AML-193 (cell line): ENCODE measurements at places on chromosomes 4 and X.

DNA sequence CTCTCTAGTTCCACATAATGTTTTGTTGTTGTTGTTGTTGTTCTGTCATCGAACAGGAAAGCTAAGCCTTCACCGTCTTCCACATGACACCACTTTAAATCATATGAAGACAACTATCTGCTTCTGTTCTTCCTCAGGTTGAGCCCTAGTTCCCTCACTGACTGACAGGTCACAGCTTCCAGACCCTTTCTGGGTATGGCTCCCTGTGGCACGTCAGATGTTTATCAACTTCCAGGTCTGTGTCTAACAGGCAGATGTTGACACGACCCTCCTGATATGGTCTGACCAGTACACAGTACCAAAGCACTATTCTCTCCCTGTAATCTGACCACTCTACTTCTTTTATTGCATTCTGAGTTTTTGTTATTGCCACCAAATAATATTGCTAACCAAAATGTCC is 51.4 kb downstream of the PRDM5 start:
- DNase-seq, result no peak

- no peak for DNase-seq
Observed at GRCh38 chrX:14027511-14028019, 2.1 kb downstream of the GEMIN8 start.

- DNase-seq, result no peak
Observed at GRCh38 chr4:680928-681645, 6.7 kb downstream of the MYL5 start.

DNA sequence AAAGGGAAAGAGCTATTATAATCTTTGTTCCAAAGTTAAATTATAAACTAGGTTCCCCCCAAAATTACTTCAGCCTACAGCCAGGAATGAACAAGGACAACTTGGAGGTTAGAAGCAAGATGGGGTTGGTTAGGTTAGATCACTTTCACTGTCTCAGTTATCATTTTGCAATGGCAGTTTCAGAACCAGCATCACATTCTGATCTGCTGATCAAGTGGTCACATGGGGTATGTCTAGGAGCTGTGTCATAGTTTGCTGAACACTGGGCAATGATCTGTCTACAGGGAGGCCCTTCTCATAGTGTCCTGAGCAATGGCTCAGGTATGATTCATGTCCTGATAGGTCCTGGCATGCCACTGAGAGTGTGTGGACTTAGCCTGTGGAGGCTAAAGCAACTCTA is 41.6 kb upstream of the XIAP start:
- DNase-seq, result no peak

DNA sequence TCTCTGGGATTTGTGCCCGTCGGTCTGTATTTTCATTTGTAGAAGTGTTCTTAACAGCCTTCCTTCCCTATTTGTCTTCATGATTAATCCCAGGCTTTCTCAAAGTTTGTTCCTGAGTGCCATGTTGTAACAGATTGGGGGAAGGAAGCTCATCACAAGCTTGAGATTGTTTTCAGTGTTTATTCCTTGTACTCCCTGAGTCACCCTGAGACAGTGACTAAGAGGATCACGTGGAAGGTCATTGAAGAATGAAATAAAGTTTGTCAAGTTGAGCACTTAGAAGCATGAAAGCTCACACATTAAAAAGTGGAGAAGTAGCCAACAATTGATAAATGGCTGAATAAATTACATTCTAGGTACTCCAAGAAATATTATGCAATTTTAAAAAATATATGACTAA is 153.5 kb upstream of the FAM241A start:
- DNase-seq, result no peak

- no peak for DNase-seq
Observed at GRCh38 chrX:16484338-16484737, 165.6 kb upstream of the S100G start.

DNA sequence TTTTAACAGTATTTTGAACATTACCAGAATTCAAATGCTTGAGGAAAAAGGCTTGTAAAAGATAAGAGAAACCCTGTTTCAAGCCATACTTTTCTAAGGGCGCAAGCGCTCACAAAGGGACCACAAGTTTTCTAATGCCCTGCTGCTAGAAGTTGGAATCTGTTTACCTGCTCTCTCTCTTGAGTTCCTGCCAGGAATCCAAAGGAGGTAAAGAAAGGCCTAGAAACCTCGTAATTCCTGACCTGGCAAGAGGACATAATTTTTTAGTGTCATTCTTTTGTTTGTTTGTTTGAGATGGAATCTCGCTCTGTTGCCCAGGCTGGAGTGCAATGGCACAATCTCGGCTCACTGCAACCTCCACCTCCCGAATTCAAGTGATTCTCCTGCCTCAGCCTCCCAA is 1.4 kb upstream of the FUNDC1 start:
- DNase-seq, result no peak

- DNase-seq, result no peak
Observed at GRCh38 chr4:141541851-141542250, 94.5 kb upstream of the IL15 start.

GRCh38 chr4:38452009-38452408 is 212.0 kb upstream of the KLF3 start:
- no peak for DNase-seq

- no peak for DNase-seq
Observed at GRCh38 chrX:49054073-49054762, 4.6 kb upstream of the CCDC120 start.

GRCh38 chr4:145865274-145865941 is 73.2 kb downstream of the ZNF827 start:
- no peak for DNase-seq

GRCh38 chr4:36218121-36218520 is 26.2 kb downstream of the ARAP2 start:
- DNase-seq, result peak; percentile 10

GRCh38 chrX:133838761-133839676 is 146.4 kb downstream of the GPC3 start:
- peak; percentile 0 for DNase-seq

- no peak for DNase-seq
Observed at GRCh38 chrX:2559124-2559523, 58.3 kb upstream of the DHRSX start.

DNA sequence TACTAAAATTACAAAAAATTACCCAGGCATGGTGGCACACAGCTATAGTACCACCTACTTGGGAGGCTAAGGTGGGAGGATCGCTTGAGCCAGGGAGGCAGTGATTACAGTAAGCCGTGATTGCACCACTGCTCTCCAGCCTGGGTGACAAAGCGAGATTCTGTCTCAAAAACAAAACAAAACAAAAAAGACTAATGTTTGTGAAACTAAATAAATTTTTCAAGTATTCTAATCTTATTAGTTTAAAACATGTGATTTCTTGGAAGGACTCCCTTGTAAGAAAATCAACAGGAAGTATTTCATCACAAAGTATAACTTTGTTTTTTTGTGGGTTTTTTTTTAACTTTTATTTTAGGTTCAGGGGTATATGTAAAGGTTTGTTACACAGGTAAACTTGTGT is 89.6 kb downstream of the EGF start:
- DNase-seq, result no peak

DNA sequence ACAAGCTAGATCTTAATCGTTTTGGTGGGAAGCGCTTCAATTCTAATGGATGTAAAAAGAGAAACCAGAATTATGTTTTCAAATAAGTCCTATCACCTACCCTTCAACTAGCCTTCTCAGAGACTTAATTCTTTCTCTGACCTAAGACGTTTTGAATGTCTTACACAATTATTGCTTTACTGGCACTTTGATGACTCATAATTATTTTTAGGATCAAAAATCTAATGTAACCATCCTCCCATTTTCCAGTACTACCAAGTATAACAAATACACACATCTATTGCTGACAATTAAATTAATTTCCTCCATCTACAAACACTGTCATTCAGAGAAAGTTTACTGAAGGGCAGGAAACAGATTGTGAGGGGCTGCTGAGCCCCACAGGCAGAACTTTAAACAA is 108.6 kb downstream of the PPP3CA start:
- DNase-seq, result peak; percentile 46

GRCh38 chr4:8251110-8251883 is 18.3 kb upstream of the HTRA3 start:
- DNase-seq, result no peak

DNA sequence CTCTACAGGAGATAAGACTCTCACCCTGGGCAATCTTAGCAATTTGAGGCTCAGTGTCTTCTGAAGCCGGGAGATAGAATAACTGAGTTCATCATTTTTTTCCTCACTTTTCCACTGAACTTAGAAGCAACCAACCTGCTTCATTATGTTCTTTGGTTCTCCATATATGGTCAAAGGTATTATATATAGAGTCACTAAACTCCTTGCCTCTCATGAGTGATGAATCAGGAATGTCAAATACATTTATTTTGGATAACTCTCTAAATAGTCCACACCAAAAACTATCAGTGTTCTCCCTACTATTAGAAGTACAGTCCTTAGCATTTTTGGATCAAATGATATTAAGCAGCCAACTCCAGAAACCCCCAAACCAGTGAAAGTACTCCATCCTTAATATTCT is 421.5 kb upstream of the EPHA5 start:
- DNase-seq, result no peak

DNA sequence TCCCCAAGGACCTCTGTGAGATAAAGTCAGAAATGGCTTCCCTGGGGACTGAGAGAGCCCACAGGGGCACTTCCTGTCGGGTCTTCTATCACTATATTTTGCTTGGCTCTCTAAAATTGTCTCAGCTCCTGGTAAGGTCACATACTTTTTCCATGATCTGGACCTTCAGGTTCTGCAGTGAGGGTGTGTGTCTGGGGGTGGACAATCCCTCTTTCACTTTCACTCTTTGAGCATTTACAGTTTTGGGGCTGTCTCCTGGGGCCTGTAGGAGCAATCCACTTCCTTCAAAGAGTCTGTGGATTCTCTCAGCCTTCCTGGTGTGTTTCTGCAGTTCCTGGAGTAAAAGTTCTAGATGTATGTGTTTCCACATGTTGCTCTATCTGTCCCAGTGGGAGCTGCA is 335.7 kb downstream of the FSTL5 start:
- no peak for DNase-seq

GRCh38 chr4:120589787-120590186 is 332.7 kb downstream of the PRDM5 start:
- no peak for DNase-seq

DNA sequence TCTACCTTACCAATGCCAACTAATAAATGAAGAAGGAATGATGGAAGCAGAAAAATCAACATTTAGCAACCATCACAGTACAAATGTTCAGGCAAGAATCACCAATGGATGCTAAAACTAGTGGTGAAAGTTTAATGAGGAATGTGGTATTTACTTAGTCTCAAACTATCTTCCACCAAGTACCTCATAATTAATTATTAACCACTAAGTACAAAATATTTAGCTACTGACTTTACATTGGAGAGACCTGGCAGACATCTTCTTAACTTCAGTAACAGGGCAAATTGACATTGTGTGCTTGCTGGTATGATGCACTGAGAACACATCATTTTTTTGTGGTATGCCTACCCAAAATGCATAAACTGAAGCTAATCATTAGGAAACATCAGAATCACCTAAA is 82.4 kb downstream of the DLG3 start:
- DNase-seq, result no peak

GRCh38 chrX:69616457-69617203 is 717 bp downstream of the EDA start:
- DNase-seq, result no peak

DNA sequence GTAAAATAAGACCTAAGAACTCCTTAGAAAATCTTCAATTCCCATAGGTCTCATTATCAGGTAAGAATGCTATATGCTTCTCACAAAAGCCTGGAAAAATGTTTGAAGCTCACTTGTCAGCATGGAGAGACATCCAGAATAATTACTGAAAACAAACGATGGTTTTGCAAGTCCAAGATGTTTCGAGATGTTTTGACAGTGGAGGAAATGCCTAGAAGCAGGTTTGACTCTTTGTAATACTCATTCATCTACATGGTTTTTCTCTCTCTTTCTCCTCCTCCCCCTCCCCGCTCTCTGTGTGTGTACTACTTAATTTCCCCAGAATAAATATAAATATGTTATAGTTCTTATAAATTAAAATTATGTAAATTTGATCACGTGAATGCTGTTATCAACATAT is 131.9 kb upstream of the NR3C2 start:
- DNase-seq, result no peak

DNA sequence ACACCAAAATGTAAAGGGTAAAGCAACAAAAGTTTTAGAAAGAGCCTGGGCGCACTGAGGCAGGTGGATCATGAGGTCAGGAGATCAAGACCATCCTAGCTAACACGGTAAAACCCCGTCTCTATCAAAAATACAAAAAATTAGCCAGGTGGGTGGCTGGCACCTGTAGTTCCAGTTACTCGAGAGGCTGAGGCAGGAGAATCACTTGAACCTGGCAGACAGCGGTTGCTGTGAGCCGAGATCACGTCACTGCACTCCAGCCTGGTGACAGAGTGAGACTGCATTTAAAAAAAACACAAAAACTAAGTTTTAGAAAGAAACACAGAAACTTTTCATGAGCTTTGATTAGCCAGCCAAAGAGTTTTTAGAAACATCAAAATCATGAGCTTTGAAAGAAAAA is 76.5 kb downstream of the APBB2 start:
- no peak for DNase-seq

GRCh38 chr4:148344352-148344751 is 97.9 kb downstream of the NR3C2 start:
- DNase-seq, result no peak

- DNase-seq, result no peak
Observed at GRCh38 chr4:140641789-140642439, 73.2 kb upstream of the UCP1 start.

DNA sequence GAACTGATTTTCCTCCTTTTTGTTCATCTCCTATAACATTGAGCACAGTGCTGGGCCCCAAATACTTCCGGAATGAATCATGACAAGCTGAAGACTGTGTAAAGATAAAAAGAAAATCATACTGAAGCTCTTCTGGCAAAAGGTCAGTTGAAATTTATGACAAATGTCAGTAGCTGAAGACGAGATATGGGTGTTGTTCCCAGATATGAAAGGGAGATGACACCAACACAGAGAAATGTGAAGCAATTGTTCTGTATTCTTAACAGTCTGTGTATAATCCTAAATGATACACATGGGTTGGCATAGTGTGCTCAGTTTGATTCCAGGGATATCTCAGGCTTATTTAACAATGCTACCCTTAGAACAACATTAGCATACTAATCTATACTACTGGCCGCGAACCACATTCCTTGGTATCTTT is 170.5 kb upstream of the PITX2 start:
- no peak for DNase-seq

- no peak for DNase-seq
Observed at GRCh38 chrX:112223391-112223790, 140.8 kb upstream of the TRPC5 start.

GRCh38 chr4:63904201-63904600 is 505.0 kb downstream of the TECRL start:
- DNase-seq, result no peak

DNA sequence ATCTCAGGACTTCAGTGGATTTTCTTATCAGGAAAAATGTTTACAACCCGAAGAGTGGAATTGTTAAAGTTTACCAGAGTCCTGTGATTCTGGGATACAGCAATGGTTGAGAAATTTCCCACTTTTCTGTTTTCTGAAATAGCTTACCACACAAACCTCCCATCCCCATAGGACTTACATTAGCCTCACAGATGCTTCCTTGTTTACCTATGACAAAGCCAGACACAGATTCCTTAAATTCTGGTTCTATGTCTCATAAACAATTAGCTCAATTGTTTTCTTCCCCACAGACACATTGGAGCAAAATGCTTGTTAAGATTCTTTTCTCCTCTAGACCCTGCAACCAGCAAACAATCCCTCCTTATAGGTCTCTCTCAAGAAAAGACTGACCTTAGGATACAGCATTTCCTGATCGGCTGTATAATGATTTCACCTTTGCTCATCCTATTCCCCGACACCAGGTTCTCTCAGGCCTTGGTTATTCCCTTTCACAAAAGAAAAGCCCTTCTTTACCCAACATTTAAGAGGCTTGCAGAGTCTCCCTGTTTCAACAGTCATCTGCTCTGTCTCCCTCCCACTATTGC is 886.2 kb downstream of the ARAP2 start:
- DNase-seq, result no peak
